ENCODE measurements at places on chromosomes 12 and 14. TPM values are rescaled to one million over a fixed set of nuclear protein-coding genes. Genes with fewer than 3 reads are reported as not detected.

- no peak for DNase-seq
Observed at GRCh38 chr12:31804185-31804504, 75.3 kb upstream of the AMN1 start.

- no peak for DNase-seq
Observed at GRCh38 chr14:54882521-54882920, 20.1 kb downstream of the GCH1 start.

The PTPRO gene
- total RNA-seq, result 0.29 TPM

The DEGS2 gene
- total RNA-seq, result 0.29 TPM

DNA sequence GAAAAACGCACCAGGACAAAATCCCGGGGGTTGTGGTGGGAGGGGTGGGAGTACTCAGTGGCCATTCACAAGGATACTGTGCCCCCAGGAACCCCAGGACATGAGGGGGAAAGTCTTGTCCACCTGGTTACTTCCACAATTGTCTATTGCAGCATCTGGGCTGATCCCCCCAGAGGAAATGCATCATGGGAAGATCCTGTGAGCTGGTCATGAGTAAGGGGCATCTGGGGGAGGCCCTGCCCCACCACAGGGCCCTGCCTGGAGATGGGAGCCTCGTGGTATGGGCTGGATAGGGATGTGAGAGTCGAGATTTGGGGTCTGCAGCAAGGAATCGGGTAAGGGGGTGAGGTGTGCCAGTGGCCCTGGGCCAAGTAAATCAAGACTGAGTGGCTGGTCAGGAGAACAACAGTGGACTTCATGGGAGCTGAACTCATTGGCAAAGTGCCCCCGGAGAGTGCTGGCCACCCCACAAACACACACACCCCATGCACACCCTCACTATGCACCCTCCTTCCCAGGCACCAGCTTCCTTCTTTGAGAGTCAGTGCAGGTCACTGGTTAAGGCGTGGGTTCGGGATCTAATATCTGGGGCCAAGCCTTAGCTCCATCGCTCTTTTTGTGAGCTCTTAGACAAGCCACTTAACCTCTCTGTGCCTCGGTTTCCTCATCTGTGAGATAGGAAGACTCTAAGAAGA, 3.0 kb upstream of the SERPINA1 start:
- no peak for DNase-seq

The PHLDA1 gene
- total RNA-seq, result 136 TPM

DNA sequence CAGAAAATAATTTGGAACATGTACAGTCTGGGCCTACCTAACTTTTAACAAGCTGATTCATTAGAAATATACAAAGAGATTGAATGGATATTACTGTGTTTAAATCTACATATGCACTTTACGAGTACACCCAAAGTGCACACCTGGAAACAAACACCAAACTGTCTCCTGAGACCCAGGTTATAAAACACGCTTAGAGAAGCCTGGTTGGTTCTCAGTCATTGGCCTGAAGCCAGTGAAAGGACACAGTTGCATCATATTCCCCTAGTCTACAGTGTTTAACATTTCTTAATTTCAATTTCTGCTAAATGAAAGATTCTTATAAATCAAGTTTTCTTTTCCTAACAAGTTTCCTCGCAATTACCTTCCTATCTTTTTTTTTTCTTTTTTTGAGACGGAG, 209.5 kb downstream of the FBXL14 start:
- no peak for DNase-seq

DNA sequence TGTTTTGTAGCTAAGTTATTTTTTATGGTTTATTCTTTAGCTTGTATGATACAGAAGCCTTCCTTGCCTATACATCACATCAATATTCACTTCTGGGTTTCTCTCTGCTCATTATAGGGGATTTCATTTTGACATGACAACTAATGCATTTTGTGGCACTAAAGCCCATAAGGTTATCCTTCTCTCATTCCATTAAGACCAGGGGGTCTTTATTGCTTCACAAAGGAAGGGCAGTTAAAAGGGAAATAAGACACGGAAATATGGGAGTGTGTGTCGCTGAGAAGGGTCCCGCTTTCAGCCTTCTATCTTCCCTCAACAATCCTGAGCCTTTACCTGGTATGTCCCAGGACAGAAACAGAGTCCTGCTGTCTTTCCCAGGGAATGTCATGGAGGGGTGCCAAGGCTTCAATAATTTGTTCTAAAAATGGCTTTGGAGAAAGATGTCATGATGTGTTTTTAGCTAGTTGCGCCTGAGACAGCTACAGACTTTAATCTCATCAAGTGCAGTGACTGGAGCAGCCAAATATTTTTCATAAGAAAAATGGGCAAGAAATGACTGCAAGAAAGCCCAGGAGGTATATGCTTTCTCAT, 1145.4 kb upstream of the TMEM132C start:
- no peak for DNase-seq
